Epithelial cell of proximal tubule (primary cell): ENCODE measurements at places on chromosomes 1 and 21.

- DNase-seq: no peak
These were observed 176.5 kb downstream of the PBX1 start for GRCh38 chr1:164735315-164736052.

- DNase-seq: no peak
These were observed 89.4 kb upstream of the IPO9 start for GRCh38 chr1:201739492-201740085.

DNA sequence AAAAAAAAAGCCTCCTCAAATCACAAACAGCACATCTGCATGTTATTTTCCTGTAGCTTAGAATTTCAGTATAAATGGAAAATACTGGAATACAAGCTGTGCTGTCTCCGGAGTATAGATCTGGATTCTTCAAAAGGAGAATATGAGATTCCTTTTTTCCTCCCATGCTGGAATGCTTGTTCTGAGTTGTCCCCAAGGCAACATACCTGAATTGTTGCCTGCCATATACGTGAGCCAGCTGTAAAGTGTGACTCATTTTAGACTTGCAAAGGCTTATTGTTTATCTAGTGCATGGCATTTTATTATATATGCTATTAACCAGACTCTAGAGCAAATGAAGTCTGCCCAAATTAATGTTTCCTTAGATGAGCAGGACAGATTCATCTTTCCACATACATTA, 95.0 kb upstream of the C1orf105 start:
- DNase-seq: no peak

DNA sequence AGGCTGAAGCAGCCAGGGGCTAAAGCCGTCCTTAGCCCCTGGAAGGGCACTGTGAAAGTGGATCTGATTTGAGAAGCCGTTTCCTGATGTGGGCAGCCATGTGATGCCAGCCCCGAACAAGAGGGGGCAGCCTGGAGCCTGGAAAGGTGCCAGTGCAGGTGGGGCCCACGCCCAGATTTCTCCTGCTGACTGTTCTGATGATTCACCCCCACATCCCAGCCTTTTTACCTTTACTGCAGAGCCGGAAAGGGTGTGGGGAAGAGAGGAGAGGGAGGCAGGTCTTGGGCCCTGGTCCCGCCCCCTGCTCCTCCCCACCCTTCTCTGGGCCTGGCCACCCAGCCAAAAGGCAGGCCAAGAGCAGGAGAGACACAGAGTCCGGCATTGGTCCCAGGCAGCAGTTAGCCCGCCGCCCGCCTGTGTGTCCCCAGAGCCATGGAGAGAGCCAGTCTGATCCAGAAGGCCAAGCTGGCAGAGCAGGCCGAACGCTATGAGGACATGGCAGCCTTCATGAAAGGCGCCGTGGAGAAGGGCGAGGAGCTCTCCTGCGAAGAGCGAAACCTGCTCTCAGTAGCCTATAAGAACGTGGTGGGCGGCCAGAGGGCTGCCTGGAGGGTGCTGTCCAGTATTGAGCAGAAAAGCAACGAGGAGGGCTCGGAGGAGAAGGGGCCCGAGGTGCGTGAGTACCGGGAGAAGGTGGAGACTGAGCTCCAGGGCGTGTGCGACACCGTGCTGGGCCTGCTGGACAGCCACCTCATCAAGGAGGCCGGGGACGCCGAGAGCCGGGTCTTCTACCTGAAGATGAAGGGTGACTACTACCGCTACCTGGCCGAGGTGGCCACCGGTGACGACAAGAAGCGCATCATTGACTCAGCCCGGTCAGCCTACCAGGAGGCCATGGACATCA, at the start of gene SFN:
TSS of gene SFN (plus strand) at position 369 of the 904 bp plus-strand sequence. CDS start at position 433, 64 bp downstream.
- DNase-seq: no peak

DNA sequence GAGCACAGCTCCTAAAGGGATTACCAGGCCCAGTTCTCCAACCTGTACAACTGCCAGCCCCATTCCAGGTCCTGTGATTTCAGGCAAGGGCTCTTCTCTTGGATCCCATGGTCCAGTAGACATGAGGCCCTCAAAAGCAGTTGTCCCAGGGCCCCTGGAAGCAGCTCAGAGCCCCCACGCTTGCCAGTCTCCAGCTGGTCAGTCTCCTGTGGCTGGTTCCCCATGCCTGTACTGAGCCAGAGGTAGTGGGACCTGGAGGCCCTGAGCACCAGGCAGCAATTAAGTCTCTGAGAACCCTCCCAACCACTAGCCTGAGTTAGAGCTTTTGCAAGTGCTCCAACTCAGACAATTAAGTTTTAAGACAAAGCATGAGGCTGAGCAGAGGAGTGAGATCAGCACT, 36.9 kb downstream of the CDC42BPA start:
- no peak for DNase-seq

DNA sequence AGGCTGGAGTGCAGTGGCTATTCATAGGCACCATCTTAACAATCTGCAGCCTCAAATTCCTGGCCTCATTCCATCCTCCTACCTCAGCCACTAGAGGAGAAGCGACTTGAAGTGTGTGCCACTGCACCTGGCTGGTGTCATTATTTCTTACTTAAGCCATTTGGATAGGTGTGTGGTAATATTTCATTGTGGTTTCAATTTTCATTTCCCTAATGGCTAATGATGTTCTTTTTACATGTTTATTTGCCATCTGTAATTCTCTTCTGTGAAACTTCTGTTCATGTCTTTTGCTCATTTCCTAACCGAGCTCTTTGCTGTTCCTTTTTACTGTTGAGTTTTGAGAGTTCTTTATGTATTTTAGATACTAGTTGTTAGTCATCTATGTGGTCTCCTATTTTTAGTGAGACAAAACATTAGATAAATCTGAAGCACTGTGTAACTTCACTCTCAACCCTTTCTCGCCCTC, 66.8 kb downstream of the SLC27A3 start:
- DNase-seq: no peak

DNA sequence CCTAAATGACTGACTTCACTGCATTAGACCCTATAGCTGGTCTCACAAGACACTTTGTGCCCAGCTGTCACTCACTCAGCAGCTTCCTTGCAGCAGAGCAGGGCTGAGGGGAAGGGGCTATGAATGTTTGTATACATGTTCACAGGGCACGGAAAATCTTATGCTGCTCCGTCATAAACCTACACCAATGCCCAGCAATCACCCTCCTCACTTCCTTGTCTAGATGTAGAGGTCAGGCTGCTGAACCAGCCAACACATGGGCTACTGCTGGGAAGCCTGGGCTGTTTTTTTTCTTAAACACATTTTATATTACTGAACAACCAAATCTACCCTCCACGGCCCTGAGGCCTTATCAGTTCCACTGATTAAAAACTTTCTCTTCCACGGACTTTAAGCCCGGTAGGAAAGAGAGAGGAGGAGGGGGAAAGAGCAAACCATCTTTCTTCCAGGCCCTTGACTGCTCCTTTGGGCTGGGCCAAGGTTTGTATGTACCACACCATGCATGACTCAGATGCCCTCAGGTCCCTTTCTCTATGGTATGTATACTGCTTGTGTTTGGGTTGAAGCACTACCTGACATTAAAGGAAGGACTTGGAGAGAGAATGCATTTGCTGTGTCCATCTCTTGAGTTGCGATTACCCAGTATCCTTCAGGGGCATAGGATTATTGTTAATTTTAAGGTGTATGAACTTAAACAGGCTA, 12.7 kb downstream of the MTFR1L start:
- no peak for DNase-seq

DNA sequence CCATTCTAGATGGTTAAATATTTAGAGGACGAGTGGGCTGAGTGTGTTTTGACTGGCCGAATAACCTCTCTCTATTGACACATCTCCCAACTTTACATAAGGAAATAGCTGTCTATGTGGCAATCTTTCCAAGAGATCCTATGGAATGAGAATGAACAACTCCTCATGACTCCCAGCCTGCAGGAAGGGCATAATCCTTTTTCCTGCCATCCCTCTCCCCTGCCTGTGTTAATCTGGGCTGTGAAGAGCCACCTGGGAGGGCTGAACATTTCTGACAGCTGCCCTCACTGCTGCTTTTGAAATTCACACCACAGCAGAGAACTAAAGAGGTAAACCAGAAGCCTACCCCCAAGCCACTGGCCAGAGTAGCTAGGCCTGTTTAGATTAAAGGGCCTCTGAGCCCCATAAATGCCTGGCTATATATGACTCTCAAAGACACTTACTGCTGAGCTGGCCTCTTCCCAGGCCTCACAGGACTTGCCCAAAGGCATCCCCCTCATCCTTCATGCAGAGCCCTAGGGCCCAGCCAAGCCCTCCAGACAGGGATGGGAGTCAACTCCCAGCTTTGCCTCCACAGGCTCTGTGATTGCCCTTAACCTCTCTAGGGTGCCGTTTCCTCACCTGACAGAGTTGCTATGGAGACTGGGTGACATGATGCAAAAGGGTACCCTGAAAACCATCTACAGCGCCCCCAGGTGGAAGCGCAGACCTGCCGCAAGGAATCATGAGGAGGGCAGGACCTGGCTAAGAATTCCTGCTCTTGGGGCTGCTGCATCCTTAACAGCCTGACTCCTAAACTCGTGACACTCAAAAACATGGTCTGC, 42.0 kb upstream of the LDLRAP1 start:
- no peak for DNase-seq

DNA sequence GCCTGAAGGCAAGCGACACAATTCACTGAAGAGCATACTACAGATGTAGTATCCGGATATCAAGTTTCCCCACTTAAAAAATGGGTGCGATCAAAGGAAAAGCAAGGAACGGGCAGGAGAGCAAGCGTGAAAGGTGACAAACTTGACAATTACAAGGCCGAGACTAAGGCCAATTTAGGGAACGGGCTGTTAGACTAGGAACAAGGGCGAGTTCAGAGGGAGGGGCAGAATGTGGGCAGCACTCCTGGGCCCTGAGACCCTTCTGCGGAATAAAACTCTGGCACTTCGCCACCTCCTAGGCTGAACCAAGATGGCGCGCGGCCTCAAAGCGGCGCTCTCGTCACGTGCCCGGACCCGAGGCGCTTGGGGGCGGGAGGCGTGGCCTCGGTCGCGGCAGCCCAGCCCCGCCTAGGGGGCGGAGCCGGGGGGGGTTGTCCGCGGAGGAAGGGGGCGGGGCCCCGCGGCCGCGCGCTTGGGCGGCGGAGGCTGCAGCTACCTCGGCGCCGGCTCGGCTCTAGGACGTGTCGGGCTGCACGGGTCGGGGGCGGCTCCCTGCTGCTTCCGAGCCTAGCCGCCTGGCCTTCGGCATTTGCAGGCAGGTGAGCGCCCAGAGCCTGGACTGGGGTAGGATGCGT, at the start of gene PPFIA4:
TSS of gene PPFIA4 (plus strand) at position 461 of the 635 bp plus-strand sequence. CDS start 12,518 bp downstream, outside the sequence.
- DNase-seq: no peak

DNA sequence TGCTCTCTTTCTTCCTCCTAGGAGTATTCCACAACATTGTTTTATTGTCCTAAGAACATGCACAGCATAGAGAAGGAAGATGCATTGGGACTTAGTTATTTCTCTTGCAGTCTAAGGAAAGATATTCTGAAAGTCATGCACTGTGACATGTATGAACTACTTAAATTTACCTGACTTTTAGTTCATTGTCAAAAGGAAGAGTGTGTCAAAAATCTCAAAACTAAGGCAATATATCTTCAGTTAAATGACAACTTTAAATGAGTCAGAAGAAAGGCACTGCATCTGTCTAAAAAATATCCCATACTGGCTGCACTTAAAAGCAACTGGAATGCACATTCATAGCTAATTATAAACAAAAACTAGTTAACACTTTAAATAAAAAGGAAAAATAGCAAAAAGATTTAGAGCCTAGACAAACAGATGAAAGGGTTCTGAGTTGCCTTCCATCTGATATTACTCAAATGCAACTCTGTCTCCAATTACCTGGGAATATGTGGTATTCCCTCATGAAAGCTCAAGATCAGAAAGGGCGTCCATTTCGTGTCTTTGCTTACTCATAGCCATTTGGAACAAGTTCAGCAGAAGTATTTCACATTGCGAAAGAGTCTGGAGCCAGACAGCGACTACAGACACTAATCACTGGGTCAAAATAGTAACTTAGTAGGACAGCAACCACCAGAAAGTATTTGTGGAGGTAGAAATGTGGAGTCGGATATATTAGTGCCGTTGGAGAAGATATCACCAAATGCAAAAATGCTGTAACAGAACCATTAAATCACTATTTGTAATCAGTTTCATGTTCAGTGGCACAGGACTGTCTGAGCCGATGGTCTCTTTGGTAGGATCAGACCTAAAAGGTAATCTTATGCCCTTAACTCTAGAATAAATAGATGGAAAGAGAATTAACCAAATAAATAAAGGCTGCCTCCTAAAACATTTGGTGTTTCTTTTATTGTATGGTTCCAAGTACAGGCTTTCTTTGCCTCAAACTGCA, 225.7 kb downstream of the GREM2 start:
- no peak for DNase-seq

DNA sequence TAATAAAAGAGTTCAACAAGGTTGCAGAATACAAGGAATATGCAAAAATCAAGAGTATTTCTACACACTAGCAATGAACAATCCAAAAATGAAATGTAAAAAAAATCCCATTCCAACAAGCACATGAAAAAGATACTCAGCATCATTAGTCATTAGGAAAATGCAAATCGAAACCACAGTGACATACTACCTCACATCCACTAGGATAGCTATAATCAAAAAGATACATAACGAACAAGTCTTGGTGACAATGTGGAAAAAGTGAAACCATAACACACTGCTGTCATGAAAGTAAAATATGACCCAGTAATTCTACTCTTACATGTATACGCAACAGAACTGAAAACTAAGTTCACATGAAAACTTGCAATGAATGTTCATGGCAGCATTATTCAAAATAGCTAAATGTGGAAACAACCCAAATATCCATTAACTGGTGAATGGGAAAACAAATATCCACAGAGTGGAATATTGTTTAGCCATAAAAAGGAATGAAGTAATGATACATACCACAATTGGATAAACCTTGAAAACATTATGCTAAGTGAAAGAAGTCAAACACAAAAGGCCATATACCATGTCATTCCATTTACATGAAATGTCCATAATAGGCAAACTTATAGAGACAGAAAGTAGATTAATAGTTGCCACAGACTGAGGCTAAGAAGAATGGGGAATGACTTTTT, 34.3 kb downstream of the PIK3R3 start:
- DNase-seq: no peak

GRCh38 chr1:117820096-117820495, 109.3 kb downstream of the GDAP2 start:
- no peak for DNase-seq

- DNase-seq: no peak
These were observed 30.0 kb downstream of the LRRC3 start for GRCh38 chr21:44485254-44485793.

DNA sequence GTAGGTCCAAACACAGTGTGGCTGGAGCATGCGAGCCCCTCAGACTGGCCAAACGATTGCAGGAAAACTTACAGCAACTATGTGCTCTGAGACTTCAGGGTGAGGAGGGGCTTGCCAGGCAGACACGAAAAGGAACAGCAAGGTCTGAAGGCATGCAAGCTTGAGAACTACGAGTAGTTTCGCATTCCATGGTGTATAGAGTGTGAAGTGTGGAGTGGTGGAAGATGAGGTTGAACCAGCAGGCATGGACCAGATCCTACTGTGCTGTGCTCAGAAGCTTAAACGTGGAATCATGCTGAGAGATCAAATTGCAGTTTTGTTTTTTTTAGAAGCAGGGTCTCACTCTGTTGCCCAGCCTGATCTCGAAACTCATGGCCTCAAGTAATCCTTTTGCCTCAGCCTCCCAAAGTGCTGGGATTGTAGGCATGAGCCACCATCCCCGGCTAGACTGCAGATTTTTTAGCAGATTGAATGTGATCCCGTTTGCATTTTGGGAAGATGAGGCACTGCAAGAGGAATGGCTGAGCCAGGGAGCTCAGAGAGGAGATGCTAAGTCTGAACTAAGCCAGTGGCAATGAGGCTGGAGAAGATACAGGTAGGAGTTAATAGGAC, 5.1 kb upstream of the TFAP2E start:
- no peak for DNase-seq

- no peak for DNase-seq
These were observed at the start of gene PLPPR4 for GRCh38 chr1:99264201-99265021. Gene PLPPR4, plus strand, starts transcription at chr1:99264492. Its CDS starts 102 bp downstream, at chr1:99264594.
